Epithelial cell of proximal tubule (primary cell): ENCODE measurements at places on chromosomes 16 and 17.

GRCh38 chr16:71758293-71758760 is 33.8 kb upstream of the PHLPP2 start:
- no peak for DNase-seq

DNA sequence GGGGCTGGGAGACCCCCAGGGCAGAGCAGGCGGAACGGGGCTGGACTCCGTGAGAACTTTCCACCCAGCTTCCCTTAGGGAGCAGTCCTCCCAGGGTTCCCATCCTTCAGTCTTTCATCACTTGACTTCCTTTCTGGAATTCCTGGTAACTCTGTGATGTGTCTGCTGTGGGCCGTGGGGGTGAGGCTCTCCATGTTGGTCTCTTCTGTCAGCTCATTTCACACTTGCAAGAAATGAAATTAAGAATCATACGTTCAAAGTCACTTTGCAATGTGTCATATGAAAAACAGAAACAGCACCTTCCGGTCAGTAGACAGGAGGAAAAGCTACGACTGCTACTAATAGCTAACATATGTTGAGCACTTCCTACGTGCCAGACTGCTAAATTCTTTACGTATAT is 5.4 kb upstream of the BBS2 start:
- DNase-seq: no peak

- no peak for DNase-seq
Measured at GRCh38 chr17:18186627-18186982, 3.0 kb downstream of the ALKBH5 start.

- no peak for DNase-seq
Measured at GRCh38 chr17:66032082-66032712, 159.7 kb downstream of the CEP112 start.

DNA sequence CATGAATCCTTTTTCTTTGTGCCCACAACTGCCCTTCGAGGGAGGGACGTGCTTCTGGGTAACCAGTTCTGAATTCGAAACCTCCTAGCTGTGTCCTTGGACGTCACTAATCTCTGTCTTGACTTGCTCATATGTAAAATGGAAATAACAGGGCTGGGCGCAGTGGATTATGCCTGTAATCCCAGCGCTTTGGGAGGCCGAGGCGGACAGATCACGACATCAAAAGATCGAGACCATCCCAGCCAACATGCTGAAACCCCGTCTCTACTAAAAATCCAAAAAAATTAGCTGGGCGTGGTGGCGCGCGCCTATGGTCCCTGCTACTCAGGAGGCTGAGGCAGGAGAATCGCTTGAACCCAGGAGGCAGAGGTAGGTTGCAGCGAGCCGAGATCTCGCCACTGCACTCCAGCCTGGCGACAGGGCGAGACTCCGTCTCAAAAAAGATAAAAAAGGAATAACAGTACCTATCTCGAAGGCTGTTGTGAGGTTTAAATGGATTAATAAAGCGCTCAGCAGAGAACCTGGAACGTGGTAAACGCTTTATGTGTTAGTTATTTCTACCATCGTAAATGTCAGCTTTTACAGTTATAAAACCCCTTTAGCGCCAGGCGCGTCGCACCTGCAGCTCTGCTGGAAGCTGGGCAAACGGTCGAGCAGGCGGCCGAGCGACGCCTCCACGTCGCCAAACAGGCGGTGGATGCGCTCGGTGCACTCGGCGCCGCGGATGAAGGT is 641 bp downstream of the COG8 start:
- DNase-seq: no peak

- no peak for DNase-seq
Measured at GRCh38 chr17:68853036-68853435, 102.2 kb downstream of the ABCA8 start.

DNA sequence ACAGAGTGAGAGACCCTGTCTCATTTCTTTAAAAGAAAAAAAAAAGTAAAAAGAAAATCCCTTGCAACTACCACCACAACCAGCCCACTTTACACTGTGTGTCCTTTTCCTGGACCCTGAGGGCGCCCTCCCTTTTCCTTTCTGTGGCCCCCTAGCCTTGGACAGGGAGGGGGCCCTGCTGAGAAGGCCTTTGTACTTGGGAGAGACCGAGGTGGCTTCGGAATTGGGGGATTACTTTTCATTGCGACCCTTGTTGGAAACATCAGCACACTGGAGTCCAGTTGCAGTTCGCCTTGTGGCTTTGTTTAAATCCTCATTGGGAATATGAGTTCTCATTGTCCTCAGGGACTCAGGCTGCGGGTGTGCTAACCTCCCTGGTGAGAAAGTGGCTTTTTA is 9.4 kb upstream of the DNASE1 start:
- no peak for DNase-seq

- no peak for DNase-seq
Measured at GRCh38 chr16:7332611-7333010, at the start of gene RBFOX1. Gene RBFOX1 (plus strand): TSS chr16:7332845.

DNA sequence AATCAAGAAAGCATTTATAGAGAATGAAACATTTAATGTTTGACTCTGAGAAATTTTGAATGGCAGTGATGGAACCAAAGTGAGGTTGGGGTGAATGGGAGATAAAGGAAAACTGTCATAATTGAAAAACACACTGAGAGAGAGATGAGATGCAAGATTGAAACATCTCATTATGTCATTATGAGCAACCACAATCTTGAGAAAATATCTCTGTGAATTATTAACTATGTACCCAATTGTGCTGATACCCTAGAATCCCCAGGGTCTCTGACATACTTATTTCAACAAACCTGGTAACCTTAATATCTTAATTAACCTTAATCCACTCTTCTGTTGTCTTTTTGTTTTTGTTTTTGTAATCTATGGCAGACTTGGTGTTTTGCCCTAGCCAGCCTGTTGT is 143.5 kb upstream of the HLF start:
- DNase-seq: no peak

DNA sequence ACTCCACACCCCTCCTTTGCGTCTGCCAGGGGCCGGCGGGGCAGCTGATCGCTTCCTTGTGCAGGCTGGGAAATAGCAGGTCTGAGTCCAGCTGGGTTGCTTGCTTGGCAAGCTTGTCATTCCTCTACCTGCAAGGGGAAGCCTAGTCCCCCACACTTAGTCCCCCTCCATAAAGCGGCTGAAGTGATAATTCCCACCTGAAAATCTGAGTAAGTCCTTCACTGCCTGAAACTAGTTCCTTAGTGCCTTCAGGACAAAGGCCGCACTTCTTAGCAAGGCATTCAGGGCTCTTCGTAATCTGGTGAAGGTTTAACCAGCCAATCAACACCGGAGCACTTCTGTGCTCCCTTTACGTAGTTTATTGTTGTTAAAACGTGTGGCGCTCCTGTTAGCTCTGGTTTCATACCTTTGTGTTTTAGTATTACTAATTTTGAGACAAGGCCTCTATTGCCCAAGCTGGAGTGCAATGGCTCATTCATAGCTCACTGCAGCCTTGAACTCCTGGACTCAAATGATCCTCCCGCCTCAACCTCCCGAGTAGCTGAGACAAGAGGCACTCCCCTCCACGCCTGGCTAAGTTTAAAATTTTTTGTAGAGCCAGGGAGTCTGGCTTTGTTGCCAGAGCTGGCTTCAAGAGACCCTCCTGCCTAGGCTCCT is 817 bp downstream of the PSKH1 start:
- no peak for DNase-seq

- no peak for DNase-seq
Measured at GRCh38 chr16:51113236-51114125, 37.6 kb downstream of the SALL1 start.

DNA sequence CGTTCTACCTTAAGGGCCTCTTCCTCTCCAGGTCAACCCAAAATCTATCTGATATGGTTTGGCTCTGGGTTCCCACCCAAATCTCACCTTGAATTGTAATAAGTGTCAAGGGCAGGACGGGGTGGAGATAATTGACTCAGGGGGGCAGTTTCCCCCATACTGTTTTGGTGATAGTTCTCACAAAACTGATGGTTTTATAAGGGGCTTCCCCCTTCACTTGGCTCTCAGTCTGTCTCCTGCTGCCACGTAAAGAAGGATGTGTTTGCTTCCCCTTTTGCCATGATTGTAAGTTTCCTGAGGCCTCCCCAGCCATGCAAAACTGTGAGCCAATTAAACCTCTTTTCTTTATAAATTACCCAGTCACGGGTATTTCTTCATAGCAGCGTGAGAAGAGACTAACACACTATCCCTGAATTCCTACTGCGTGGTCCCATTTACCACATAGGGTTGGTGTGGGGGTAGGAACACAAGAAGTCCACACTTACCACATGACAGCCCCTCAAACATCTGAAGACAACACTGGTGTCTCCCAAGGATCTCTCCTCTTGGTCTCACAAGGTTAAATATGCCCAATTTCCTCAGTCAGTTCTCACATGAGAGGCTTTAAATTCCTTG is 8.2 kb downstream of the COTL1 start:
- no peak for DNase-seq

DNA sequence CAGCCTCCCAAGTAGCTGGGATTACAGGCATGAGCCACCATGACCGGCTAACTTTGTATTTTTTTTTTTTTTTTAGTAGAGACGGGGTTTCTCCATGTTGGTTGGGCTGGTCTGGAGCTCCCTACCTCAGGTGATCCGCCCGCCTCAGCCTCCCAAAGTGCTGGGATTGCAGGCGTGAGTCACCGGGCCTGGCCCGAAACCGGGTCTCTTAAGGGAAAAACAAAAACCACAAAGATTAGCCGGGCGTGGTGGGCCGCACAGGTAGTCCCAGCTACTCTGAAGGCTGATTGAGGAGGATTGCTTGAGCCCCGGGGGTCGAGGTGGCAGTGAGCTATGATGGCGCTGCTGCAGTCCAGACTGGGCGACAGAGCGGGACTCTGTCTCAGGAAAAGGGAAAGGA is 19.9 kb upstream of the RBL2 start:
- no peak for DNase-seq

- no peak for DNase-seq
Measured at GRCh38 chr16:85164838-85165516, 52.7 kb upstream of the CIBAR2 start.

DNA sequence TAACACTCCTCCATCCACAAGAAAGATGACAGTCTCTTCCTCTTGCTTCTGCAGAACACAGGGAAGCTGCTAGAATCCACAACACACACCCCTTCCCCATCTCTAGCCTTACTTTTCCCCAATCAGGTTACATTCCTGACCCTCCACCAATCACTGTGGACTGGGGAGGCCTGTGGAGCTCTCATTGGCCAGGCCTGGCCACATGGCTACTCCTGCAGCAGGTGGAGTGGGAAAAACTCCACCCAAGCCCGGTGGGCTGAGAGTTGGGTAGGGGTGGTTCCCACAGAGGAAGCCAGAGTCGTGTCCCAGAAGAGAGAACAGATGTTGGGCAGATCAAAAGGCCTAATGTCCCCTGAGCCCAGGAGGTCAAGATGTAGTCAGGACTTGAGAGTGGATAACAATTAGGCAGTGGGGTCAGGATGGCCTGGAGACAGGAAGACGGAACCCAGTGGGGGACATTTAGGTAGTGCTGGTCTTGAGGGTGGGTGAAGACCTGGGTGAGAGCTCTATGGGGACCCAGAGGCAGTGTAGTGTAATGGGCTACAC is 22.1 kb downstream of the COQ7 start:
- no peak for DNase-seq

GRCh38 chr16:58679763-58680162 is 4.8 kb downstream of the SLC38A7 start:
- no peak for DNase-seq

- no peak for DNase-seq
Measured at GRCh38 chr17:71869841-71870545, 250.8 kb upstream of the SOX9 start.

DNA sequence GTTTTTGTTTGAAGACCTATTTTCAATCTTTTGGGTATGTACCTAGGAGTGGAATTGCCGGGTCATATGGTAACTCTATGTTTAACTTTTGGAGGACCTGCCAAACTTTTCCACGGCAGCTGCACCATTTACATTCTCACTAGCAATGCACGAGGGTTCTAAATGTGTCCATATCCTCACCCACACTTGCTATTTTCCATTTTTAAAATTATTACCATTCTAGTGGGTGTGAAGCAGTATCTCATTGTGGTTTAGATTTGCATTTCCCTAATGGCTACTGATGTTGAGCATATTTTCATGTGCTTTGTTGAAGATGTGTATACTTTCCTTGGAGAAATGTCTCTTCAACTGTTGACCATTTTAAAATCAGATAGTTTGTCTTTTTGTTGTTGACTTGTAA is 60.3 kb upstream of the HAPSTR1 start:
- no peak for DNase-seq

DNA sequence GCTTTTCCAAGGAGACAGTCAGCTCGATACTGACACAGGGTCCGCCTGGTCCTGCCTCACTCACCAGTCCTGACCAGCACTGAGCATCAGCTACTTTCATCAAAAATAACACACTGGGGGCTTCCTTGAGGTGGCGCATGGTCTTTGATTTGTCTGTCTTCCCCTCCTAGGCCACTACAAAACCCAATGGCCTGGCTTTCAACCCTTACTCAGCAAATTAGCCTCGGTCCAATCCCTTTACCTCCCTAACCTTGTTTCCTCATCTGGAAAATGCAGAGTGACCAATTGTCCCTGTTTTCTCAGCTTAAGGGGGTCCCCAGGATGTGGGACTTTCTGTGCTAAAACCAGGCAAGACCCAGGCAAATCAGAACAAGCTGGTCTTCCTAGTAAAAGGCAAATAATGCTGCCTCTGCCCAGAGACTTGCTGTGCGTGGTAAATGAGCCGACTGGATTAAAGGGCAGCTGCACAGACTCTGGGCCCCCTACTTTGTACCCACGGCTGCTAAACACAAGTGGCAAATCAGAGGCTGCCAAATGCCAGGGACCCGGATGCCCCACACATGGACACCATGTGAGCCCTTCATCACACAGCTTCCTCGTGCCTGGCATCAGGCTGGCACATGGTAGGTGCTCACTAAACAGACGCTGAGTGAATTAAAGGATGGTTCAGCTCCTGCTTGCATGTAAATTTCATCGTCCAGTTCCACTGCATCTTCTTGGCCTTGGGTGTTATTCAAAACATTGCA is 31.2 kb upstream of the CMIP start:
- no peak for DNase-seq

DNA sequence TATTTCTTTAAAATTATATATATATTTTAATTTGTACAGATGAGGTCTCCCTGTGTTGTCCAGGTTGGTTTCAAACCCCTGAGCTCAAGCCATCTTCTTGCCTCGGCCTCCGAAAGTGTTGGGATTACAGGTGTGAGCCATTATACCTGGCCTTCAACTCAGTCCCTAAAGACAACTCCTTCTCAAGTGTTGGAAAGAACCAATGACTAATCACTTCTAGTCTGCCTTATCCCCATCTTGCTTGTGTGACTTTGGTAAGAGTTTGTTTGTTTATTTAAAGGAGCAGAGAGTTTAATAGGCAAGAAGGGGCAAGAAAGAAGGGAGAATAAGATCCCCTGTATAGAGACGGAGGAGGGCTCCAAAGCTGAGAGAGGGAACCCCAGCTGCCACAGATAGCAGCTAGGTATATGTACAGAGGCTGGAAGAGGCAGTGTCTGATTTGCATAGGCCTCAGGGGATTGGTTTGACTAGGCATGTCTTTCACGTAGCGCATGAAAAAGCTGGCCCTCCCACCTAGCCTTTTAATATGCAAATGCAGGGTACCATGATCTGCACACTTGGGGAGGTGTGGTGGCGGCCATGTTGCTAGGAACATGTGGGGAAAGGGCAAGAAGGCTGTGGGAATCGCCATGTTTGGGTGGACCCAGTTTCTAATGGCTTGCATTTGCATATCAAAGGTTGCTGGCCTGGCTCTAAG is 21.5 kb downstream of the ABCC1 start:
- no peak for DNase-seq
